NK-92 treated with Interleukin-12 subunit alpha and Interleukin-12 subunit beta, amount 100 ng/mL, for 24 hours (cell line): ENCODE measurements at places on chromosomes 3 and 15.

GRCh38 chr3:117409701-117410459 lies 700.3 kb downstream of the TUSC7 start:
- no peak for DNase-seq

DNA sequence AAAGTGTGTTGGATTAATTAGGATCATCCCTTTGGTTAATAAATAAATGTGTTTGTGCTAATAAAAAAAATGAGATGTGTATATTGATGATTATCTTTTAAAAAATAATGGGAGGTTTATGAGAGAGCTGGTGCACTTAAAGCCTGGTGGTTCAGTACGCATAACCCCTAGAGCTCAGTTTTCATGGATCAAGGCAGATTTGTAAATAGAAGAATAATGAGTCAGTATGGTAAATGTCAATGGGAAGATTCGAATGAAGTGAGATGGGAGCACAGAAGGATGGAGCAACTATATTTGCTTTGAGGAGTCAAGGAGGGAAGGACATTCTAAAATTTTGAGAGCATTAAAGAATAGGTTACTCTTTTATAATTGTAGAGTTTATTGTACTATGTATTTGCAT lies 35.4 kb downstream of the AKAP13 start:
- DNase-seq: no peak

DNA sequence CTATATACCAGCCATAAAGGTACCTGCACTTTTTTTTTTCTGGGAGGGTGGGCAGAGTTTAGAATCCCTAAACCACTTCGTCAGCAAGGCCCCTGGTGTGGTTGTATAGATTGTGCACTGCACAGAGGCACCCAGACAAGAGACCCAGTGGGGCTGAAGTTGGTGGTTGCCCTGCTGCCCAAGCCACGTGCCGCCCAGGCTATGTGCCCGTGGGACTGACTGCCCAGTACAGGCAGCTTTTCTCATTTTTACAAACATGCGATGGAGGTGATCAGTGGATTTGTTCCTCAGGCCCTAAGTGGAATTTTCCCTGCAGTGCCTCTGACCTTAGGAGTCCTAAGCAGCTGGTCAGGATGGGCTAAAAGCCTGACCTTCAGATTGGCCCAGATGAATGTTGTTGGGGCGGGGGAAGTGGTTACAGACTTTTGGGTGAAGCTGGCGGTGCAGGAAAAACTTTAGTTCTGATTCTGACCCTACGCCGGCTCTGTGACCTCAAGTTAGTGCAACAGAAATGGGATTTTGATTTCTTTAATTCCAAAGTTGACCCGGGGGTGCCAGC lies 34.9 kb upstream of the LIMD1 start:
- no peak for DNase-seq

- DNase-seq: no peak
Observed at GRCh38 chr3:87997298-87997697, 61.5 kb downstream of the CGGBP1 start.

- no peak for DNase-seq
Observed at GRCh38 chr3:52468336-52468735, 12.9 kb downstream of the NISCH start.

DNA sequence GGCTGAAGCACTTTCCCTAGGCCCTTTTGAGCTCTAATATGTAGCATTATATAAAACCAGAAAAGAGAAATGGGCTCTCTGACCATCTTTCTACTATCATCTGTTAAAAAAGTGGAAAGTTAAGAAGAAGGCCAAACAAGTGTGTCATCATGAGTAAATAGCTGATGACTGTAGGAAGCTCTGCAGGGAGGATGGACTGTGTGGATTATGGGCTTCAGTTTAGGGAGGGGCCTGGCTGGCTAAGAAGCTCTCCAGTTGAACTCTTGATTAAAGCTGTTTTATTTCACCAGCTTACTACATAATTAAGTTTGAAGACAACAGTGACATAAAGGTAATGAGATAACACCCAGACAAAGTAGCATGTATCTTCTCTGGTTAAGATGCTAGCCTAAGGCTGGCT lies 30.6 kb downstream of the INTS14 start:
- DNase-seq: no peak

GRCh38 chr15:64694816-64695215 lies 80.6 kb downstream of the RBPMS2 start:
- no peak for DNase-seq

DNA sequence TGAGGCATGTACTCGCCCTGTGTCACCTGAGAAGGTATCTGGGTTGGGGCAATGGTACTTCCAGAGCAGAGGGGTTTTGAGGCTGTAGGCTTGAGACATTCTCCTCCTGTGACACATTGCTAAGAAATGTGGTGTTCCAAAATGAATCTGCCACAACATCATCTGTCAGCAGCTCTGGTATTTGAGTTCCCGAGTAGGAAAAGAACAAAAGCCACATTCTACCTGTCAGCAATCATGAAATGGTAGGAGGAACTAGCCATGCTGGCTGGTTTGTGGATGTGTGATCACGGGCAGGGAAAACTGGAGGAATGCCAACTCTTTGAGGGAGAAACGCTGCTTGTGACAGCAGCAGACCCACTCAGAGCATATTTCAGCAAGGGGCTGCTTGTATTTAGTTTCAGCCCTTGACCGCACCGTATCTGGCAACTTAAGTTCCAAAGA lies 579.4 kb upstream of the TBL1XR1 start:
- DNase-seq: no peak

DNA sequence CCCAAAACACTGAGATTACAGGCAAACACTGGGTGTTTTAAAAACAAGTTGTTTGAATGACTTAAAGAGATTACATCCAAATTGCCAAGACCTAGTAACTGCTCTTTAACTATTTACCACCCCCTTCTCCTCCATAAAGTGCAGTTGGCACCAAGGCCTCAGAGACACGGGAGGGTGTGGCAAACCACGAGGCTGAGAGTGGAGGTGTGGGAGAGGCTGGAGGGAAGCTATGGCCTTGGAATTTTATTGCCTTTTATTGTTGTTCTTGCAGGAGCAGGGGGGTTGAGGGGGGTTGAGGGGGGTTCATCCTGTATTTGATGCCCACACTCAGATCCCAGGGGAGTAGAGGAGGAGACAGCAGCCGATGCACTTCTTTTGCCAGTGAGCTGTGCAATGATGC lies 75.9 kb upstream of the CTDSPL start:
- no peak for DNase-seq

DNA sequence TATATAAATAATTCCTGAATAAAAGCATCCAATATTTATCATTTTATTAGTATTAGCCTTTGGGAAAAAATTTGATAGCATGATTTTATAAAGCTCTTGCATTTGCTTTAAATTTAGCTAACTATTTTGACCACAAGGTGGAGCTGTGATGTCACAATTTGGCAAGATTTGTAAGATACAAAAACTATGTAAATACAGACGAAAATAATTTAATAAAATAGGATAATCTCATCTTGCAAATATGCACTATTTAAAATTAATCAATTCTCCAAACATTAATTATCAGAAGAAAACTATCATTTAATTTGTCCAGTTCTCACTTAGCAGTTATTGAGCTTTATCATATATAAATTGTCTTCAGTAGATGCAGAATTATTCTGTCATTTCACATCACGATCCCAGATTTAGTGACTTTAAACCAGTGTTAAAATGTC lies 95.4 kb downstream of the PLOD2 start:
- no peak for DNase-seq

DNA sequence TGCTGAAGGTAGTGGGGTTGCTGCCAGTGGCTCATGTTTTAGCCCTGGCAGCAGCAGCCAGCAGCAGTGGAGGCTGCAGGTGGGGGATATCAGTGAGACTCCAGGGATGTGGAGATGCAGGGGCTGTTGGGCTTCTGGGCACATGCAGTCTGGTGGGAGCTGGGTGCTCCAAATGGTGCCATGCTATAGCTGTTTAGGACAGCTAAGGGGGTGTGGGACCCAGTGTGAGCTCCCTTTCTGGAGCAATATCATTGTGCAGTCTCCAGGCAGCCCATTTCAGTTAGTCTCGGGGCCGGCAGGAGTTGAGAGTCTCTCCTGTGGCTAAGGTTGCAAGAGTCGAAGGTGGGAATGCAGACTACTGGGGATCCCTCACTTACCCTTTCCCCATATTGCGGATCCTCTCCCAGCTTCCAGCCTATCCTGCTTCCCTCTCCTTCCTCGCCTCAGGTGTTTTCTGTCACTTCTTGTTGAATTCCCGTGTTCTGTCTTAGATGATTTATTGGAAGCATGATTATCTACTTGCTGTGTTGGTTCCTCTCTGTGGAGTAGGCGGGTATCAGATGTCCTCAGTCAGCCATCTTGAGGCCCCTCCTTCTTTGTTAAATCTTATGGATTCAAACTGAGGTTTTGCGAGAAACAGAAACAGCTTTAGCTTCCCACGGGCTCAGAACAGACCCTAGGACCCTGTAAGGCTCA lies 112.0 kb downstream of the FAM43A start:
- no peak for DNase-seq

- DNase-seq: no peak
Observed at GRCh38 chr15:36271048-36271447, 308.4 kb upstream of the CDIN1 start.

GRCh38 chr15:68208636-68209240 lies 3.6 kb upstream of the CALML4 start:
- no peak for DNase-seq

- no peak for DNase-seq
Observed at GRCh38 chr3:52086461-52086860, 30.1 kb upstream of the DUSP7 start.

DNA sequence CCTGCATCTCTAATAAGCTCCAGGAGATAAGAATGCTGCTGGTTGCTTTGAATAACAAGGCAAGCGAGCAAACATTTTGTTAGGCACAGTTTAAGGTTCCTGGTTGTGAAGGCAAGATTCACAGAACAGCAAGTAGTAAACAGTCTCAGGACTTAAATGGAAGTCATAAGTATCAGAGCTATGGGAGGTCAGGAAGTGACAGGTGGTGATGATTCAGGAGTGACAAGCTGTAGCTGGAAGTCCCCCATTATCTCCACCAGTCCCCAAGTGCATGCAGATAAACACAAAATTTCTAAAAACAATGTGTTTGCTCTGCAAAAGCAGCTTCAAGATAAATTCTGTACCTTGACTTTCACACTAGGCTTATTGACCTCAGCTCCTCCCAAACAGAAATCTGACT lies 3.3 kb downstream of the FETUB start:
- peak; percentile 40 for DNase-seq

DNA sequence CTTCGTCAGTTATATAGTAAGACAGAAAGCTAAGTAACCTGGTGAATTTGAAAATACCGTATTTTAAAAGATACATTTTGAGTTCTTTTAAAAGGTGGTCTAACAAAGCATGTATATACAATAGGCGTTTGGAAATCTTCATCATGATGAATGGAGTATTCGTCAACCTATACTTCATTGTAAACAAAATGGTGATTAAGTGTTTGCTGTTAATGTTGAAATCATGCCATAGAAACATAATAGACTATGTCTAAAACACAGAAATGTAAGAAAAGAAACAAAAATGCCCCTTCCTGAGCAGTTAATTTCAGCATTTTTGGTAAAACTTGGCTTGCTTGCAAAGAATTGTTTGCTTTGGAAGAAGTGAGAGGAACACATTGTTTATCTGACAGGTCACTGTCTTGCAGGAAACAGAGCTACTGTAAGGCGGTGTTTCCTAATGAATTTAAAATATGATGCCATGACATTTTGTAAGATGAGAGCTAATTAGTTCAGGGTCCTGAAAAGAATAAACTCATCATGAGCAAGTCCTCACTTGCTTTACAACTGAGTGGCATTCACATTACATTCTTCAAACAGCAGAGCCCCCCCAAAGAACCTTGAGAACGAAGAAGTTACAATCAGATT lies 126.7 kb downstream of the SERPINI1 start:
- DNase-seq: no peak

- DNase-seq: no peak
Observed at GRCh38 chr3:53704363-53704725, 141.9 kb downstream of the CHDH start.

GRCh38 chr3:161914703-161915417 lies 418.3 kb downstream of the OTOL1 start:
- no peak for DNase-seq

- no peak for DNase-seq
Observed at GRCh38 chr15:54960266-54960665, 236.5 kb downstream of the RSL24D1 start.

- no peak for DNase-seq
Observed at GRCh38 chr15:83115831-83116565, 8.6 kb downstream of the TM6SF1 start.

DNA sequence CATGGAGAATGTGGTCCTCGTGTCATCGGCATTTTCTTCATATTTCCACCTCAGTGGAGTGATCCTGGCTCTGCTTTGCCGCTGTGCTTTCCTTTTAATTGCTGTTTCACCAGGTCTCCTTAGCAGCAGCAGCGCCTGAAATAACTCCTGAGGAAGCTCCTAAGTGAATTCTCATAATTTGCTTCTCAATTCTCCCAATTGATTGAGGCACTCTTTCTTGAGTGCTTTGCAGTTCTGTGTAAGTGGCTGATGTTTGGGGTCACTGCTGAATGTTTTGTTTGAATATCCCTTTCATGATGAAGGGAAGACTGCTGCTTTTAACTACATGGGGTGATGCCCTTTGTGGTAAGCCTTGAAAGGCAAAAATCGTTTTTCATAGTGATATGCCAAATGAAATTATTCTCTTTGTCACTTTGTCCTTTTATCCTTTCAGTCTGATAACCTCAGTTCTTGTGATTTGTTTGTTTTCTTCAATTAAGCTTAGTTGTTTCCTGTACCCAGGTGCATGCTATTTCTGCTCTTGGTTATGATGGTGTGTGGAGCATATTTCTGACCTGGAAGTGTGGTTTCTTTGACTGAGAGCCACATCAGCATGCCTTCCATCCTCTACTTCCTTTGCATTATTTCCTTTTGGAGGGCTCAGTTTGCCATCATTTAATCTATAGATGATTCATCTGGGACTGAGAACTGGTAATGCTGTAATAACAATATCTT lies 36.7 kb downstream of the HMG20A start:
- no peak for DNase-seq

DNA sequence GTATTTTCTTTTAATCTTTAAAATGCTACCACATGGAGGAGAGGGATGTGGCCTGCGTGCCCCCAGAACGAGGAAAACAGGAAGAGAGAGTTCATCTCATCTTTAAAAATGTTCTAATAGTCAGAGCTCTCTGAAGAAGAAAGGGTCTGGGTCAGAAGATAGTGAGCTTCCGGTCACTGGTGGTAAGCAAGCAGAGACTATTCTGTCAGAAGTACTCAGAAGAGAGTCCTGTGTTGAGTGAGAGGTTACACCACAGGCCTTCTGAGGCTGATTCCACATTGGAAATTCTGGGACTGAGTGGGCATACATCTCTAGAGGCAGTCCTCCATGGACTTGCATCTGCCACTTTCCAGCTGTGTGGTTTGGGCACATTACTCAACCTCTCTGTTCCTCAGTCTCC lies 82.2 kb upstream of the SLC6A1 start:
- DNase-seq: no peak

GRCh38 chr15:26621816-26622215 lies 151.1 kb downstream of the GABRB3 start:
- no peak for DNase-seq

DNA sequence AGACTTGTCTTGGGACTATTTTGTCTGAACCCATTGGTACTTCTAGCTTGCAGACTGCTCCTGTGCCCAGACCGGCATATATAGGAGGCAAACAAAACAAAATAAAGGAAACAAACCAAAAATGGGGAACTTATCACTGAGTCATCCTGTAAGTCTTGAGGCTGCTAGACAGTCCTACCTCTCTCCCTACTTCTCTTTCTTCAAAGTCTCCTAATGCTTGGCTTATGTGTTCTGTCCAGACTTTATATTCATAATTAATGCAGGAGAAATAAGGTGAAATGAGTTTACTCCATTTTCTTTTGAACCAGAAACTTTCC lies 266.2 kb downstream of the ZNF385D start:
- DNase-seq: no peak

- DNase-seq: no peak
Observed at GRCh38 chr15:93086791-93087190, 2.2 kb downstream of the RGMA start.

- no peak for DNase-seq
Observed at GRCh38 chr15:45253330-45253729, 1.3 kb downstream of the SLC28A2 start.
